ENCODE measurements at places on chromosomes 13 and 19.

GRCh38 chr13:19665427-19665859 lies 32.0 kb downstream of the MPHOSPH8 start:
- DNase-seq = no peak

DNA sequence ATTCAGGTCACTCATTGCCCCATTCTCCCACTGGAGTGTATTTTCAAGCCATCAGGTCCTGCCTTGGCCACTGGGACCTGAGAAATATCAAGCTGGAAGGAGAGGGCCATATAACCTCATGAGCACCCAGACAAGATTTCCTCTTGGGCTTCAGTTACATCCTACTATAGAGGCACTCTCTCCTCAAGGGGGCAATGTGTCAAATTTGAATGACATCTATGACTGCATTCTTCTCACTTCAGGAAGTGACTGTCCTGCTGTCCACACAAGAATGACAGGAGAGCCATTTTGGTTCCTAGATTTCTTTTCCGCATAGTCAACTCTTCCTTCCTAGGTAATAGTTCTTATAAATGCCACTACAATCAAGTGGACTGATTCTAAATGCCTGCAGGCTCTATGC lies 416.2 kb downstream of the DIAPH3 start:
- DNase-seq = no peak

- DNase-seq = no peak
Observed at GRCh38 chr19:17404621-17405249, 695 bp downstream of the BST2 start.

DNA sequence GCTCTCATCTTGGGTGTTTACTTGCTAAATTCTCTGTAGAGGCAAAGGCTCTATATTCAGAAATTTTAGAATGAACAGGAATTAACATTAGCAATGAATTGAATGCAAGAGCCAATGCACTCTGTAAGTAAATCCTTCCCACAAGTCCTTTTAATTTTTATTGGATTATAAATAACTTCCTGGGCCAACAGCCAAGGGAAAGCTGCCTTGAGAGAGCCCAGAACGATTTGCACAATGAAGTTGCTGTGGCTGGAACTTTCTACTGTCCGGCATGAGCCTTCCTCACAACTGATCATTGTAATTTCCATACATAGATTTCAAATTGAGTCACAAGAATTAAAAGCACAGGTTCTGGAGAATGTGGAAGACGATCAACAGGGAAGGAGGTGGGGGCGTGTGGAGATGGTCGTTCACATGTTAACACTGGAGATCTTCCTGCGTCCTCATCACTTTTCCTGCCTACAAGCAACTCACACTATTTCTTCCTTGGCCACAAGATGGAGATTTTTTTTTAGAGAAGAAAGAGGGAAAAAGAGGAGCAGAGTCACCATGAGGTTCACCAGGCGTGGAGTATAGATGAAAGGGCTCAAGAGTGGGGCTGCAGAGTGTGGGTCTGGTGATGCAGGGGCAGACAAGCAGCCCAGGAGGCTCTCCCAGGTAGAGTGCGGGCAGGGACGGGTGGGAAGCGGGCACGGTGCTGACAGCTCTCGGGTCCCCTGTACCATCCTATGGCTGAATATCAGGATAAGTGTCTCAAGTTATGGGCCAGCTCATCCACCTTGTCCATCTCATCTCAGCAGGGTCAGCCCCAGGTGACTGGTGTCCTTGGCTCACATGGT lies 110.7 kb downstream of the SOX1 start:
- DNase-seq = no peak

DNA sequence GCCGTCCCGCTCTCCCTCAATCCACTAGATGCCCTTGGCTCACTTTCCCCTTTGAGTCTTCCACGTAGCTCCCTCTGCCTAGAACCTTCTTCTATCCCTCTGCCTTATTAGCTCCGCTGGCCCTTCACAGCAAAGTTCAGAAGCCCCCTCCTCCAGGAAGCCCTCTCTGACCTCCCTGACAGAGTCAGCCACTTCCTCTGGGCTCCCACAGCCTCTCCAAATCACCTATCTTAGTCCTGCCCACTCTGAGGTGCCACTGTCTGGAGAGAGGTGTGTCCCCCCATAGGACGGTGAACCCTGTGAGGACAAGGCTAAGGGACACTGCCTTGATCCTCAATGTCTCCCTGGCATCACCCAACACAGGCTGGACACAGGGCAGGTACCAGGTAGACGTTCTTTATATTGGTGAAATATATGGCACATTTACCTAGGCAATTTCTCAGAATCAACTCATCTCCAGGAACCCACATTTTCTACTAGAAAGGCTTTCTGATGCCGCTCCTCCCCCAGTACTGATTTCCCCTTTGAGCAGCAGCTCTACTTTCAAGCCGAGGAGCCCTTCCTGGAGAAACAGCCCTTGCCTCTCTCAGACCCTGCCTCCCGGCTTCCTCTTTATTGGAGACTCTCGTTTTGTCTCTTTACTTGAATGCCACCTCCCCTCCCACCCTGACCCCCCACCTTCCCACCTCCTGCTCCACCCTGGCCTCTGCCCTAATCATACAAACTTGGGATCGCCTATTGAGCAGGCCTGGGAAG lies 3.4 kb upstream of the TGFB1 start:
- DNase-seq = no peak

DNA sequence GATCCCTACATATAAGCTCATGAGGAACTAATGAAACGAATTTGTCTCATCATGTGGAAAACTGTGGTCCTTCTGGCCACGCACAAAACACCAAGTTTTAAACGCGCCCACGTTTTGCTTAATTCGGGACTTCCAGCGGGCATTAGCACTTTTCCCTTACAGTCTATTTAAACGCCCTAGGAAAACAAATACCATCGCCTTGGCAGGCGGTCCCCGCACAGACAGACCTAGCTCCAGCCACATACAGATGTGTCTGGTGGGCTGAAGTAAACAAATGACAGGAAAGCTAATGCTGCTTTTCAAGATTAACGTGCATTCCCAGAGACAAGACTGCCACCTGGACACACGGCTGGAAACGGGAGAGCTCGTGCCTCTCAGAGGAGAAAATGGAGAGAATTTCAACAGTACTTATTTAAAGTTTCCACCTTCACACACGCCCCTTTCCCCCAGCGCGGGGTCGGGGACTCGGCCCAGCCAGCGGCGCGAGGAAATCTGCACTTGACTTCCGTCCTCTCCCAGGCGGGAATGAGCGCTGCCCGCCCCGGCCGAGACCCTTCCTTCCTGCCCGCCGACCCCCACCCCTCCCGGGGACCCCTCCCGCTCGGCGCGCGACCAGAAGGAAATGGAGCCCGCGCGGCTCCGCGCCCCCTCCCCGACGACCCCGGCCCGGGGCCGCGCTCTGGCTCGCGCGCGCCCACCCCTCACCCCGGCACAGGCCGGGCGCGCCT lies 931 bp downstream of the USP12 start:
- DNase-seq = peak; percentile 26

Measured in stimulated activated CD4-positive, alpha-beta T cell treated with anti-CD3 and anti-CD28 coated beads, Interleukin-4, amount 100 ng/mL, for 4 hours (primary cell).